CMK (cell line): ENCODE measurements at places on chromosomes 16 and 17.

- no peak for DNase-seq
Observed at GRCh38 chr17:31404028-31404949, 12.8 kb downstream of the RAB11FIP4 start.

- no peak for DNase-seq
Observed at GRCh38 chr16:71645450-71645849, 19.5 kb downstream of the MARVELD3 start.

DNA sequence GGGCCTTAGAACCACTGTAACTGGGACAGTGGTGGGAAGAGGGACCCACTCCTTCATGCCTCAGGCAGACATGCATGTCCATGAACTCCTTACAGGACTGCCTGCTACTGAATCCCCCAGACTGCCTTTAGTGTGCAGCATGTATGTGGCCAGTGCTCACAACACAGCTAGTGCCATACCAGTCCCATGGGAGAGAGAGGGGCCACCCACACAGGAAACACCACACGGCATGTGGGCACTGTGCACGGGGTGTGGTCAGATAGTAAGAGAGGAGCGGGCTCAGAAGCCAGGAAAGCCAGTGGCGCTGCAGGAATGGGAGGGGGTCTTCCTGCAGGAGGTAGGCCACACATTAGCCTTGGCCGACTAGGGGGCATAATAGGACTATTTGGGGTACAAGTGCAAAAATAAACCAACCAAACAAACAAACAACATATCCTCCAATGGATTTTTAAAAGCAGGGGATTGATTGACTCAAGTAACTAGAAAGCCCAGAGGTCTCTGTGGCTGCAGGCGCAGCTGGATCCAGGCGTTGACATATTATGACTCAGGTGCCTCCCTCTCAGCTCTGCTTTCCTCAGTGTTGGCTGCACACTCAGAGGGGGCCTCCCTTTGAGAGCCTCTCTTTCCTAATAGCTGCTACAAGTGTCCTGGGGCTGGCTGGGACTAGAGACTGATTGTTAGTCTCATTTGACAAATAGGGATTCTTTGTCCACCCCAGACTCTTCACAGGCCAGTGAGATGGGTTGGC is 104.4 kb downstream of the AMFR start:
- no peak for DNase-seq

- no peak for DNase-seq
Observed at GRCh38 chr16:47884116-47884725, 271.6 kb downstream of the ABCC12 start.

DNA sequence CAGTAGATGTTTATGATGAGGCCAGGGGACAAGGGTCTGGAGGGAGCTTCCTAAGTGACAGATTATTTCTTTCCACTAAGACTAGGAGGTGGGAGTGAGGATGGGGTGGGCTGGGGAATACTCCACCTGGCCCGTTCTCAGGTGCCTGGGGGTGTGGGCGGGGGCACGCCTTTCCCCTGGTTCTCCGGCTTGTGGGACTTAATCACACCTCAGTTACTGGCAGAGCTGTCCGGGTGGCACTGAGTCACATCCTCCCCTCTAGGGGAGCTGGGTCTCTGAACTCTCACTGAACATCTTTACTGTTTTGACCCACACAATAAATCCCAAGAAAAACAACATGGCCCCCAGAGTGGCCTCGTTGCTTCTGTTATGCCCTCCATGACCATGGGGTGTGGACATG is 332.8 kb downstream of the MAF start:
- DNase-seq, result no peak

- DNase-seq, result no peak
Observed at GRCh38 chr16:569445-570254, at the start of gene PIGQ. TSS of gene PIGQ (plus strand) at chr16:569968. CDS start at chr16:574075, 4,107 bp downstream.

DNA sequence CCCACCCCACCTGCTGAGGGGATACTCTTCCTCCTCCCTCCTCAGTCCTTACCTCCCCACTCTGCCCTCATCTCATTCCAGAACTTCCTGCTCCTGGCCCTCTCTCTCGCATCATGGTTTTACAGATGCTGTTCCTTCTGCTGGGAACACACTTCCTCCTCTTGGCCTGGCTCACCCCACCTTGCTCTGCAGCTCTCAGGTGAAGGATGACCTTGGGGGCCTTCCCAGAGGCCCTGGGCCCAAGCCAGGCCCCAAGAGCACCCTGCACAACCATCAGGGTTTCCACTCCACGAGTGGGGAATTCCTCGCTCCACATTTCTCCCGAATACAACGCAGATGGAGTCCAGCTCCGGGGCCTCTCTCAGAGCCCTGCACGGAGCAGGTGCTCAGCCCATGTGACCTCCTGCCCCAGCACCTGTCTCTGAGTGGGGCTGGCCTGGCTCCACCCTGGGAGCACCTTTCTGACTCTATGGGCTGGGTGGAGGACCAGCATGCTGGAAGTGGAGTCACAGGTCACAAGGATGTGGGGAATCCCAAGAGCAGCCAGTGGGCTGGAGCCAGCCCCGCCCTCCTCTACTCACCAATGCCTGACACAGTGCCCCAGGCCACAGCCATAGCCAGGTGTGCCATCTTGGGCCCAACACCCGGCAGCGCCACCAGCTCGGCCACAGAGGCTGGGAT is 4.5 kb downstream of the NTHL1 start:
- DNase-seq, result no peak

DNA sequence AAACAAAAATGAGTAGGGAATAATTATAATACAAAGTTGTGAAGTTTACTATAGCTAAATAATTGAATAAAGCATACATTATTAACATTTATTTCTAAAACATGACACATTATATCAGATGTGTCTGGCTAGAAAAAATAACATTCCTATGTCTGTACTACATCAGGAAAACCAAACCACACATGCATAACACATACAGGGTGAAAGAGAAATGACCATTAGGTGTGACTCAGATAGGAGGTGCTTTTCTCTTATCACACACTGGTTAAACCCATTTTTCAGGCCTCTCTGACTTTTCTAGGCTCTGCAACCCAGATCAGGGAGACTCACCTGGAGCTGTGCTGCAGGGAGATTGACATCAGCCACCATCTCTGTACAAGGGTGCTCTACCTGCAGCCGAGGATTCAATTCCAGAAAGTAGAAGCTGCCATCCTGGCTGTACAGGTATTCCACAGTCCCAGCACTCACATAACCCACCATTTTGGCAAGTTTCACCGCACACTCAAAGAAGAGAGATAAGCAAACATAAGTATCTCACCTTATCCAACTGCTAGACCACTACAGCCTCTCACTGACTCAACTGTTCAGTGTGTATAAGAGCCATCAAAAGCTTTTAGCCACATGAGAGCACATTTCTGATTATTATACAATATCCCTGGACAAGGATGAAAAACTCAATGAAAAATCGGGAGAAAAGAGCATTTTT is 116.6 kb upstream of the C17orf78 start:
- DNase-seq, result no peak

DNA sequence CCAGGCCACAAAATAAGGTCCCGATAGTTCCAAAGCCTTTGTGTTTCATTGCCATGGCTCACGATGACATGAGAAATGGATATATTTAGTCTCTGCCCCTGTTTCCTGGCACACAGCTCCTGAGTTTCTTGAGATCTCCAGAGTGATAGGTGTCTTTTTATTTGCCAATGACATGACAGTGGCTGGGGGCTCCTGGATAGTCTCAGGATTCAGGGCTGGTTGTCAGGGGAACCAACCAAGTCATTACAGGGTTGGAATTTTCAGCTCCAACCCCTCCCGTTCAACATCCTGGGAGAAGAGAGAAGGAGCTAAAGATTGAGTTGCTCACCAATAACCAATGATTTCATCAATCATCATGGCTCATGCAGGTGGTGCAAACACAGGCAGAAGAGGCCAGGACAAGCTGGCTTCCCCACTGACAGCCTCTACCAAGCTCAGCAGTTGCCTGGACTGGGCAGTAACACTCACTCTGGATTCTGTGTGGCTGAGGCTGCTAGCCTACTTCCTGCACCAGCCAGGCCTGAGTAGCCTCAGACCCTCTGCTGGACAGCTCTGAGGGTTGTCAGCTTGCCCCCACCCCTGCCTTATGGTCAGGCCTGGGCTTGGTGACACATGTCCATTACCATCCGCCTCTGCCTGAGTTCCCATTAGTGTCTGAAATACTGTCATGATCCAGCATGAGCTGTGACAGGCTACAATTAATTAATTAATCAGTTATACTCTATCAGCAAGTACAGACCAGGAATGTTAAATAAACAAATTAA is 534.4 kb upstream of the CDH5 start:
- DNase-seq, result no peak

- no peak for DNase-seq
Observed at GRCh38 chr17:35889818-35890773, 9.9 kb upstream of the CCL5 start.

DNA sequence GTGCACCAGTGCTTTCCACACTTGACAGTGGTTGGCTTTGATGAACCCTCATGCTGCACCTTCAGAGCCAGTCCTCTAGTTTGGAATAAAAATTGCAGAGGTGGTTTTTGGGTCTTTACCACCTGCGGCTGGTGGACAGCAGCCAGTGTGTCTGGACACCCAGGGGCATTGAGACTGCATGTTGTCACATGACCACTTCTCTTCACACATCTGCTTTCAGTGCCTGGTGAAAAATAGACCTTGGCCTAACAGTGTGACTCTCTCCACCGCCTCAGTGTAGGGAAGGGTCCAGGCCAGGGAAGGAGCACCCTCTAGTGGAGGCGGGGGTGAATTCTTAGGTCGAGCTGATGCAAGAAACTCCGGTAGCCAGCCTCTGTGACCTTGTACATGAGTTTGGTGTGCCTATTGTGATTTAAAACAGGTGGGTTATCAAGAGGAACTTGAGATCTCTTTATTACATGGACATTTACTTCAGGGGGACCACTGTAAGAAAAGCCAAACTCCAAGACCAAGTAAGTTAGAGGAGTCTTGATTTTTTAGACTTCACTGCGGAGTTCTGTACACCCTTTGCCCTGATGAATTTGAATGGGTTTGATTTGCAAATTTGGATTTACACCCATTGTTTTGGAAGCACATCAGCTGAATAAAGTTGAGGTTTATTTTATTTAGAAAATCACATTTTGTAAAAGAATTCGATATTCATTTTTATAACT is 17.9 kb downstream of the GOSR2 start:
- DNase-seq, result peak; percentile 60

- DNase-seq, result no peak
Observed at GRCh38 chr17:83145831-83146230, 66.4 kb downstream of the METRNL start.

DNA sequence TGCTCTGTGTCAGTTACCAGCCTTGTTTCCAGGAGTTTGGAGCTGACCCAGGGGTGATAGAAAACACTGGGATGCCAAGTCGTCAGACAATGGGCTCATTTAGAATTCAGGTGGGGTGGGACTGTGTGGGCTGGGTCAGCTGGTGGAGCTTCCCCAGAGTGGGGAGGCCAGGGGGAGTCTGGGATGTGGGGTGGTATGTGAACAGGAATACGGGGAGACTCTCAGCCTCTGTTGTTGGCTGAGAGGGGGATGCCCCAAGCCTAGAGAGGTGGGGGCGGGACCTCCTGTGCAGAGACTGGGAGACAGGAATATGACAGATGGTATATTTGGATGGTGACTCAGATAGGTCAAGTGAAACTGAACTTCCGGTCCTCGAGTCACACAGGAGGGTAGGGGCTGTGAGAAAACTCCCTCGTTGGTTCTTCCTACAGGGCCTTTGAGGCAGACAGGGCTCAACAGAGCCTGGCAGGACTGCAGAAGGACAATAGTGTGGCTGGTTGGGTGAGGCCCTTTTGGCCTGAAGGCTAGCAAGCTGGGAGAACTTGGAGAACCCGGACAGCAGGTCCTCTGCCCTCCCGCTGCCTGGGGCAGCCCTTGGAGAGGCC is 23.7 kb downstream of the CDH1 start:
- DNase-seq, result no peak

GRCh38 chr17:1110862-1111598 is 68.8 kb downstream of the ABR start:
- DNase-seq, result no peak
